Pons (tissue), 1 donor: ENCODE measurements at places on chromosomes 6 and 20.

- no peak for DNase-seq
Measured at GRCh38 chr20:38870733-38871559, 55.3 kb upstream of the FAM83D start.

DNA sequence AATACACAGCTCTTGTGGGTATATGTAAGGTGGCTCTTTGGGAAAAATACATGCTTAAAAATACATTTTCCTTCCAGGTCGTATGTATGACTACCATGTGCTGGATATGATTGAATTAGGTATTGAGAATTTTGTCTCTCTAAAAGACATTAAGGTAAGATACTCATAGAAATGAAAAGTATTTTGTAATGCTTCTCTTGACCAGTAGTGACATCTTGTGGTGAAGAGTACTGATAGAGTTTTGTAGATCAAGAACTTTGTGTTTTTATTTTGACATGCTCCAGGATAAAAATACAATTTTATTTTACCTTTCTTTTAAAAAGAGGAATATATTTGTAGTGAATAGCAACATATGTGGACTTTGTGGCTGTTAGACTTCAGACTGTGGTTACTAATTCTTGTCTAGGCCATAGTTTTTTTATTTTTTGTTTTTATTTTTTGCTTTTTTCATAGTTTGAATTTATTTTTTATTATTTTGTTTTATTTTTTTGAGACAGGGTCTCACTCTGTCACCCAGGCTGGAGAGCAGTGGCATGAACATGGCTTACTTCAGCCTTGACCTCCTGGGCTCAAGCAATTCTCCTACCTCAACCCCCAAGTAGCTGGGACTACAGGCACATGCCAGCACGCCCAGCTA lies 17.9 kb downstream of the RPF2 start:
- DNase-seq, result peak; percentile 66

GRCh38 chr20:61887596-61888093 lies 178.0 kb downstream of the TAF4 start:
- no peak for DNase-seq

DNA sequence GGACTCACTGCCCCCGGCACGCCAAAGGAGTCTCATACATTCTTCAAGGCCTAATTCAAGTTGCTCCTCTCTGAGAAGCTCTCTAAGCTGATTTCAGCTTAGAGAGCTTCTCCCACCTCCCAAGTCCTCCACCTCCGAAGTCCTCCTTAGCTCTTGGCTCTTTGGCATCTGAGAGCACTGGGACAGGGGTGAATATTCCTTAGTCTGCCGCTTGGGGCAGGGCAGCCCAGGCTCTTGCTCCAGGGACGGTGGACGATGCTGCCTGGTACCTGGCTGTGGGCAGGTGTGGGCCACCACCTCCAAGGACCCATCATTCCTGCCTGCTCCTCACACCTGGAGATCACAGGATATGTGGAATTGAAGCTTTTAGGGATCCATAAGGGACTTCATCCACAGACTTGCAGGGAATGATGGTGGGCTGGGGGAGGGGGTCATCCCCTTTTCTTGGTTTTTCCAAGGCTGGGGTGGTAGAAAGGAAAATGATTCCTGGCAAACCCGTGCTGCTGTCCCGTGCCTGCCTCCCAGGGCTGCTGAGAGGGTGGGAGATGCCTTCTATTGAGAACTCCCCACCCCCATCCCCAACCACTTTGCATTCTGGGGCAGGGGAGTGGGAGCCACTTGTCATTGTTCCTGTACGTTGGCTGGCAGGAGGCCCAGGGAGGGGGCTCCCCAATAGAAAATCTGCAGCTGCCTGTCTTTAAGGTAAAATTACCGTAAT lies 57.4 kb downstream of the ARHGAP40 start:
- DNase-seq, result peak; percentile 26

DNA sequence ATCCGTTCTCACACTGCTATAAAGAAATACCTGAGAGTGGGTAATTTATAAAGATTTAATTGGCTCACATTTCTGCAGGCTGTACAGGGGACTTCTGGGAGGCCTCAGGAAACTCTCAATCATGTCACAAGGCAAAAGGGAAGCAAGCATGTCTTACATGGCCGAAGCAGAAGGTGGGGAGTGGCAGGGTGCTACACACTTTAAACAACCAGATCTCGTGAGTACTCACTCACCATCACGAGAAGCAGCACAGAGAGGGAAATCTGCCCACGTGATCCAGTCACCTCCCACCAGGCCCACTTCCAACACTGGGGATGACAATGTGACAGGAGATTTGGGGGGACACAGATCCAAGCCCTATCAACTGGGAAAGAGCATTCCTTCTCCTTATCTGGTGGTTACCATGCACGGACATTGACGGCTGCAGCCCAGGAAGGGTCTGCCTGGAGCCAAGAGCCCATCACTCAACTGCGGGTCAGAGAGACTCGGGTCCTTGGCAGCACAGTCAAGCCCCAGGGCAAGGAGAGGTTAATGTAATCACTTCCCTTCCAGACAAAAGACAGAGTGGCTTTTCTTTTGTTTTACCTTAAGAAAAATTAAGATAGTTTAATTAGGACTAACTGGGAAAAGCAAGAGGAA lies 112.3 kb upstream of the CST7 start:
- no peak for DNase-seq
